DMS79 treated with DMSO at 0.1 percent for 48 hours (cell line): ENCODE measurements at places on chromosomes 5 and 9.

GRCh38 chr9:113705306-113705927, 170.7 kb upstream of the ZNF618 start:
- no peak for DNase-seq

- no peak for DNase-seq
Measured at GRCh38 chr9:122307925-122308324, 43.2 kb downstream of the MRRF start.

- no peak for DNase-seq
Measured at GRCh38 chr9:32587901-32588300, 14.9 kb upstream of the NDUFB6 start.

- no peak for DNase-seq
Measured at GRCh38 chr9:107312376-107313050, 29.4 kb downstream of the RAD23B start.

- no peak for DNase-seq
Measured at GRCh38 chr5:160029004-160029403, 20.1 kb downstream of the TTC1 start.

DNA sequence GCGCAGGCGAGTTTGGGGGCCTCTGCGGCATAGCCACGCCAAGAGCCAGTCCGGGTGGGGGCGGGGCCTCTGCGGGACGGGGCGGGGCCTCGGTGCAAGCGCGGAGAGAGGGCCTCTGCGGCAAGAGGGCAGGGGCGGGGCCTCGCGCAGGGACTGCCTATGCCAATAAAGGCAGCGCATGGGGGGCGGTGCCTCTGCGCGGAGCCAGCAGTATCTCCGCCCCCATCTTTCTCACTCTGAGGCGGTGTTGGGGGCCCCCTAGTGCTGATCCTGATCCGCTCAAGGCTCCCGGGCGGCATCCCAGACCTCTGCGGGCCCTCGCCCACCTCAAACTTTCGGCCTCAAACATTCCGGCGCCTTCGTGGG, 9.2 kb upstream of the GPRIN1 start:
- peak; percentile 28 for DNase-seq

GRCh38 chr5:96870094-96871026, 5.9 kb upstream of the ERAP2 start:
- DNase-seq = no peak

- no peak for DNase-seq
Measured at GRCh38 chr9:110427497-110428104, 89.9 kb upstream of the TXNDC8 start.

GRCh38 chr9:114370251-114370967, 17.4 kb downstream of the AKNA start:
- no peak for DNase-seq

DNA sequence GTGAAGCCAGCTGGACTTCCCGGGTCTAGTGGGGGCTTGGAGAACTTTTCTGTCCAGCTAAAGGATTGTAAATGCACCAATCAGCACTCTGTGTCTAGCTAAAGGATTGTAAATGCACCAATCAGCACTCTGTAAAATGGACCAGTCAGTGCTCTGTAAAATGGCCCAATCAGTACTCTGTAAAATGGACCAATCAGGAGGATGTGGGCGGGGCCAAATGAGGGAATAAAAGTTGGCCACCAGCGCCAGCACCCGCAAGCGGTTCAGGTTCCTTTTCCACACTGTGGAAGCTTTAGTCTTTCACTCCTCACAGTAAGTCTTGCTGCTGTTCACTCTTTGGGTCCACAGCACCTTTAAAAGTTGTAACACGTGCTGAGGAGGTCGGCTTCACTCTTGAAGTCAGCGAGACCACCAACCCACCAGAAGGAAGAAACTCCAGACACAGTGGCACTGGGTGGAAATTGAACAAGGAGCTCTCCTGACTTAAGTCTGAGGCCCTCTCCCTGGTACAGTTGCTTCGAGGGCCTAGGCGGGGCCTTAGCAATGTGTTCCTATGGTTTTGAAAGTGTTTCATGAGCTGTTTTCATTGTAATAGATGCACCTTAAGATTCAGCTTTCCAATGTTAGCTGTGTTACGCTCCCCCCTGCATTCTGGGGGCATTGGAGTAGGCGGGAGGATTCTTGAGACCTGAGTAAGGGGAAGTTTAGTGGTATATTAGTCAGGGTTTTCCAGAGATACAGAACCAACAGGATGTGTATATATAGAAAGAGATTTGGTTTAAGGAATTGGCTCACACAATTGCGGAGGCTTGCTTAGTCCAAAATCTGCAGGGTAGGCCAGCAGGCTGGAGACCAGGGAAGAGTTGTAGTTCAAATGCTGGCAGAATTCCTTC, 21.5 kb upstream of the MYO10 start:
- DNase-seq = no peak

DNA sequence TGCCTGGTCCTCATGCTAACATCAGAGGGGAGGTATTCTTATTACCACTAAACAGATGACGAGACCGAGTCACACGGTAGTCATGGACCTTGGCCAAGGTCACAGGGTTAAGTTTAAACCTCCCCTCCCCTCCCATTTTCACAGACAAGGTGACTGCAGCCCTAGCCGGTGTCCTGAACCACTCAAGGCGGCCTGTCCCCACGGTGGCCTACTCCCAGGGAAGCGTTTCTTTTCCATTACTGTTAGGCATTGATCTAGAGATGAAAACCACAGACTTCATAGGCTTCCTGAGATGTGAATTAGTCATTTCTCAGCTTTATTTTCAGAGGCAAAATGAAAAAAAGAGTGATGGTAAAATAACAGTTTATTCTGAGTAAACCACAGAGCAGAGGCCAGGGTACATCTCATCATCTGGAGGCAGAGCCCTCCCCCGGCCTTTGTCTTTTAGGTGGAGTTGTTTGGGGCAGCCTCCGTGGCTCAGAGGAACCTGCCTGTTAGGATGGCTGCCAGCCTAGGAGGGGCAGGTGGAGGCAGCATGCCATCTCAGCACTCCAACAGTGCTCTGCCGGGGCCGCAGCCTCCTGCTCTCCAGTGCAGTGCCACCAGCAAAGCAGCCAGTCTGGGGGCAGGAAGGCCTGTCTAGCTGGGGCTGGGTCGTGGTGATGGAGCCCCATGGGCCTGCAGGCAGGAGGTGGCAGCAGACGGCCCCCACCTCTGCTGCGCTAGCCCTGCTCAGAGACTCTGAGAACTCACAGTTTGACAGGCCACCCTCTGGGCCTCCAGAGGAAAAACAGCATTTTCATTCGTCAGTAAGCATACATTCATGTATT, 71.2 kb downstream of the RAPGEF1 start:
- DNase-seq = peak; percentile 72

- peak; percentile 11 for DNase-seq
Measured at GRCh38 chr5:154273028-154273617, 82.6 kb downstream of the GALNT10 start.

DNA sequence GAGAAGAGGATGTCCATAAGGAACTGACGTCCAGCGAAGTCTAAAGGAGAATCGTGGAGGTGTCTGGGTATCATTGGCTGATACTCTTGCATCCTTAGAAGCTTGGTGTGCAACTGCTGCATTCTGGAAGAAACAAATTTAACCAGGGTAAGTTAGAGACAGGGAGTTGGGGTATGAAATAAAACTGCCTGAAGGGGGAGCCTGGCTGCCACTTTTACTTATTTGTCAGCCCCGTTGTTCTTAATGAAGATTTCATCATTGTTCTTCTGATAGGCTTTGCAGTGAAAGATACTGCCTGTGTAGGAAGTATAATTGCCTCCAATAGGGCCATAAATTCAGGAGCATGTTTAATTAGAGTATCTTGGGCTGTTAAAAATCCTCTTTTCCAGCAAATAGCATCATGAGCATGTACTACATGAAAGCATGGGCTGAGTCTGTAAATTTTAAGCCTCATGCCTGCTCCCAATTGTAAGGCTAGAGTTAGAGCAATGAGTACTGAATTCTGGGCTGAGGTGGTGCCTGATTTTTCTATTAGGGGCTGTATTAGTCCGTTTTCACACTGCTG, 1264.5 kb upstream of the ACO1 start:
- DNase-seq = no peak

DNA sequence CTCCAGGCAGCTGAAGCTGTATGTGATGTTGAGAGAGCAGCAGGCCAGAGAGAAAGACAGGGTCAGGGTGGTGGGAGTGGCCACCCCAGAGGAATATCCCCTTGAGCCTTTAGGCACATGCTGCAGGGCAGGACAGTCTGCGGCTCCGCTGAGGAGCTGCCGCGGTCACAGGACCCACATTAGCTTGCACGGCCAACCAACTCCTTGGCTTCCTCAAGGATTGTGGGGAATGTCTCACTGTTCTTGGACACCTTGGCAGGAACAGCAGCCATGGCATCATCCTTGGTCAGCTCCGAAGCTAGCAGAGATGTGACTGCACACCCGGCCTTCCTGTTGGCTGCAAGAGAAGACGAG, 27.8 kb downstream of the PCDHGC5 start:
- no peak for DNase-seq

DNA sequence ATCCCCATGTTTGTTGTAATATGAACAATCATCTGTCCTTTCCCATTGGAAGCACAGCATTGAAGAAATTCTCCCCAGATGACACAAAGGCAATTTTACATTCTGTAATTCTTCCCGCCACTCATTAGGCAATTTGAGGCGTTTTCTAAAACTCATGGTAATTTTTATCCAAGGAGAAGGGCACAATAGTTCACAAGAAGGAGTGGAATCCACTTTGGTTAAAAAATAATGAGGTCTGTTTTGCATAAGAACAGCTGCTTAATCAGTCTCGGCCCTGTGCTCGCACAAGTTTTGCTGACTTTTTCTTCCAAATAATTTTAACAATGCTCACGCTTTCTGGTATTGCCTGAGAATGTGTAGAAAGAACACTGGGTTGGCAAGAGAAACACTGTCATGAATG, 94.0 kb downstream of the CAVIN4 start:
- no peak for DNase-seq

DNA sequence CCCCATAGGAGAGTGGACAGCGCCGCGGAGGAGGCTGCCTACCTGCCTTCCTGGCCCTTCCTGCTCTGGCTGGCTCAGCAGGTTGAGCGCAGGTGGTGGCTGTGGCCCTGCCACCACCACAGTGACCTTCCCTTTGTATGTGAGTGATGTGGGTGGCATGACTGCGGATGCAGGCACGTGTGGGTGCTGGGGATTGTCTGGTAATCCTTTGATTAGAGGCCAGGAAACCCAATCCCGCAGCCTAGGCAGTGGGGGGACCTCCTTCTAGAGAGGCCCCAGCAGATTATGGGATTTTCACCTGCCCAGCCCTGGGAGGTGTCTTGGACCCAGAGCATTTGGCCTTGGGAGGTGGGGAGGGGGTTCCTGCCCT, 16.5 kb downstream of the RXRA start:
- no peak for DNase-seq

- no peak for DNase-seq
Measured at GRCh38 chr5:120358949-120359348, 105.2 kb upstream of the PRR16 start.
